ENCODE measurements at places on chromosomes 12 and 14. TPM values are rescaled to one million over a fixed set of nuclear protein-coding genes. Genes with fewer than 3 reads are reported as not detected.

DNA sequence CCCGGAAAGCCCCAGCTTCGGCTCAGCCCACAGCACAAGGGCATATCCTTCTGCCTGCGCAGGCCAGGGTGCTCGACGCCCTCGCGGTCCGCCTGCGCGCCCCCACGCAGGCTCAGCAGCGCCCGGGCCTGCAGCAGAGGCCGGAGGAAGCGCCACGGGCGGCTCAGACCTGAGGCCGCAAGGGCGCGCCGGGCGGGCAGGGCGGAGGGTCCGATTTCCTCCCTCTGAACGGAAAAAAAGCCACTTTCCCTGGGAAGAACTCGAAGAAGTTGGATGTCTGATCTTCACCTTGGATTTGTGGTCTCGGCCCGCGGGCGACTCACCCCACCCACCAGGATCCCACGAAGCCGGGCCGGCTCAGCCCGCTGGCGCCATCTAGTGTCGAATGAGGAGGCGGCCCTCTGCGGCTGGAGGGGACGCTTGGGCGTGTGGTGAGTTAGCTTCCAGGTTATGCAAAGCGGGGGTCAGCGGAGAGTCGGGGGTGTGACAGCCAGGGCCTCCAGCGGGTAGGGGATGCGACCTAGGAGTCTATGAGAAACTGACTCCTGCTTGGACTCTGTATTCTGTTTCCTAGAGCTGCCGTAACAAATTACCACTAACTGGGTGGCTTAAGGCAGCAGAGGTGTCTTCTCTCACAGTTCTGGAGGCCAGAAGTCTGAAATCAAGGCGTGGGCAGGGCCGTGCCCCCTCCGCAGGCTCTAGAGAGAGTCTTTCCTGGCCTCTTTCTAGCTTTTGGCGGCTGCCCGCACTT is 40.0 kb upstream of the SRSF5 start:
- DNase-seq: peak; percentile 83

DNA sequence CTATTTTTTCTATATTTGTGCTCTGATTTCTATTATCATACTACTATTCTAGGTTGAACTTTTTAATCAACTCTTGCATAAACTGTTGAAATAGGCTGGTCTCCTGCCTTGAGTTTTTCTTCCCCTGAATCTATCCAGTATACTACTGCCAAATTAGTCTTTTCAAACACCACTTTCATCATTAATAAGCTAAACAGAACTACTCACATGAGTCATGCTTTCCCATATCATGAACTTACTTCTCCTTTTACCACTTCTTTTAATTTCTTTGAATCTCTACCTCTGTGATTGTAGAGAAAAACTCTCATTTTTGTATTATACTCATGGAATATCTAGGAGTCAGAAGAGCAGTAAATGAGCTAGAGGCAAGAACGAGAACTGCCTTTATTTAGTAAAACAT is 340.3 kb upstream of the PDE3A start:
- no peak for DNase-seq

DNA sequence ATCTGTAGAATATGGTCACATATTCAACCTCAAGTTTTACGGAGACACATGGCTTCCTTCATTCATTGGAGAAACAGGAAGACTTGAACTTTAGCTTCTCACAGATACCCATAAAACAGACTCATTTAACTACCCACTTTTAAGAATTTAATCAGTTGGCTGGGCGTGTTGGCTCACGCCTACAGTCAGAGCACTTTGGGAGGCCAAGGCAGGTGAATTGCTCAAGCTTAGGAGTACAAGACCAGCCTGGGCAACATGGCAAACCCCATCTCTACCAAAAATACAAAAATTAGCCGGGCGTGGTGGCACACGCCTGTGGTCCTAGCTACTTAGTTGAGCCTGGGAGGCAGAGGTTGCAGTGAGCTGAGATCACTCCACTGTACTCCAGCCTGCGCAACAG is 64.7 kb upstream of the STAC3 start:
- DNase-seq: no peak

- no peak for DNase-seq
Observed at GRCh38 chr12:131105351-131105735, 151.6 kb downstream of the ADGRD1 start.

Gene CCNT1
- polyA plus RNA-seq: 4.0 TPM

All from heart right ventricle (tissue), 16 donors.